ENCODE measurements at places on chromosomes 7 and 10.

- DNase-seq = peak; percentile 61
Measured at GRCh38 chr7:2451171-2452073, 24.8 kb downstream of the GRIFIN start.

DNA sequence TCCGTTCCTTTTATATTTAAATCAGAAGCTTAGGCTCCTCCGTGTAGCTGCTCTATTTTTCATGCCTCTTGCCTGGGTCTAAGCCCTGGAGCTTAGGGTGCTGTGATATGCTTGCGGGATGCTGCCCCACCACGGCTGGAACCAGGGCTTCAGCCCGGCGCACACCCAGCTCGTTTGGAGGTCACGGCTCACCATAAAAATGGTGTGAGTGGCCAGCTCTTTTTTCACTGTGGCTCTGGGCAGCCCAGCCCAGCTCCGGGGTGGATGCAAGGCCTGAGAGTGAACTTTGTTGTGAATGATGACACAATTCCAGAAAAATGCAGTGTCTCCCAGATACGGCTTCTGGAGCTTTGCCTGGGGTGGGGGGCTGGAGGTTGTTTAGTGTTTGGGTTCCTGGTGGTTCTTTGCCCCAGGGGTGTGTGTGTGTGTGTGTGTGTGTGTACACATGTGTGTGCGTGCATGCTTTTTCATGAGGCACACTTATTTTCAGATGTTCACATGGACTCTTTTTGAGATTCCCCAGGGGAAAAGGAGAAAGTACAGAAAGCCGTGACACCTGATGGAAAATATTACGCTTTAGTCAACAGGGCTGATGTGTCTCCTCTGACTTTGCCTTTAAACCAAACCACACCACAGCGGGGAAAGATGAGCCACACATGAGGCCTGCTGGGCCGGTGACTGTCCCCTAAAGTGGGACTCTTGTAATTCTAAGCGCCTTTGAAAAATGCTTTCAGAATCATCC lies 46.2 kb downstream of the GRK5 start:
- peak; percentile 13 for DNase-seq

DNA sequence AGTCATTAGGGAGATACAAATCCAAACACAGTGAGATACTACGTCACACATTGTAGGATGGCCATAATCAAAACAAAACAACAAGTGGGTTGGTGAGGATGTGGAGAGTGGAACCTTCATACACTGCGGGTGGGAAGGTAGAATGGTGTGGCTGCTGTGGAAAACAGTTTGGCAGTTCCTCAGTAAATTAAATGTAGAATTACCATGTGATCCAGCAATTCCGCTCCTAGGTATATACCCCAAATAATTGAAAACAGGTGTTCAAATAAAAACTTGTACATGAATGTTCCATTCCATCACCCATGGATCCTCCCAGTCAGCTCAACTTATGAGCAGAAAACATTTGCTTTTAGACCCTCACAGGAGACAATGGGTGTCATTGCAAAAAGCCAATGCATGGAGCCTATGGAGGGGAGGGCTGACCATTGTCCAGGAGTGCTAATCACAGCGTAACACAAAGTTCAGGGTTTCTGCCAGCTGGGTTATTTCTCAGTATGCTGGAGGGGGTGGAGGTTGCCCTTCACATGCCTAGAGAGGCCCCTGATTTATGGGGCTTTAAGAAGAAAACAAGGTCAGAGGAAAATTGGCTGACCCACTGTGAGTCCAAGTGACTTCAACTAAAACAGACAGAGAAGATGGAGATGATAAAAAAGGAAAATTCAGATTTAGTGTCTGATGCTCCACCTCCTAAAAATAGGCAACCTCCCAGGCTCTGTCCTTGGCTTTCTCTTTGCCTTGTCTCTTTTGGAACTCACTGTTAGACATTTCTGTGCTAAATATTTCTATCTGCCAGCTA lies 124.1 kb downstream of the WDR11 start:
- DNase-seq = no peak

GRCh38 chr7:155295511-155295910 lies 2.2 kb upstream of the INSIG1 start:
- no peak for DNase-seq

GRCh38 chr7:77757589-77757988 lies 40.6 kb downstream of the TMEM60 start:
- DNase-seq = no peak

DNA sequence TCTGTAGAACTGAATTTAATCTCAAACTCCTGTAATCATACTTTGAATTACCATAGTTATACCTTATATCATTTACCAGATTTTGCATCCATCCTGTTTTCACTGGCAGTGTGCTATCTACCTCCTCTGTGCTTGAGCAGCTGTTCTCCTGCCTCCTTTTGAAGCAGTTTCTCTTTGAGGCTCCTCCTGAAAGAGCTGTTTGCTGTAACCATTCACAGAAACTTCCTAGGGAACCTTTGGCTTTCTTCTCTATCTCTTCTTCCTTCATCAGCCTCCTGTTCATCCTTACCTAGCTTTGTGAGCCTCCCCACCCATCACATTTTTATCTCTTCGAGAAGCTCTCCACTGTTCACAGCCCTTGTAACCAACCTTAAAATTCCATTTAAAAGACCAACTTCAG lies 108.2 kb downstream of the AASS start:
- no peak for DNase-seq

DNA sequence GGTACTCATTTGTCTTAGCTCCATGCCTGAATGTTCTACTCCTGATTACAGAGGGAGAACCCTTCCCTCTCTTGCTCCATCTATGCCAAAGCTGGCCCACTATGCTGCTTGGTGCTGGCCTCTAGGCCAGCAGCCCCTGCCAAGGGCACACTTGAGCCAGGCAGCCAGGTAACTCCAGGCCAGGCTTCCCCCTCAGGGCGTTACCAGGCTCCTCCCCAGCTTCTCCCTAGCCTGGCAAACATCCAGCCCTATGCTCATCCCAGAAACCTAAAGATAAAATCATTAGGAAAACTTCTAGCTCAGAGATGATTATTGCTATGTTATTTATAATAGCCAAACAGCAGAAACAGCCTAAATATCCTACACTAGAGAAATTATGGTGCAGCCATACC lies 103.7 kb downstream of the KCNMA1 start:
- DNase-seq = no peak

DNA sequence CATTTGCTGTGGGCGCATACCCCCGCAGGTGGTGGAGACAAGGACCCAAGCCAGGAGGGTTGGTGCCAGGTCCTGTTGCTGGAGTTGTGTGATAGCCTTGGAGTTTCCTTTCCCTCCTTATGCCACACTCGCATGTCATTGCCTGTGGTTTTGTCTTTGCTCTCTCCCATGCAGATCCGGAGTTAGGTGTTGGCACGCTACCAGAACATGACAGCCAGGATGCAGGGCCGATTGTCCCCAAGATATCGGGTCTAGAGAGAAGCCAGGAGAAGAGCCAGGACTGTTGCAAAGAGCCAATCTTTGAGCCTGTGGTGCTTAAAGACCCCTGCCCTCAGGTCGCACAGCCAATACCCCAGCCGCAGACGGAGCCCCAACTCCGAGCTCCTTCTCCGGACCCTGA lies 369.2 kb upstream of the GALNT17 start:
- no peak for DNase-seq

DNA sequence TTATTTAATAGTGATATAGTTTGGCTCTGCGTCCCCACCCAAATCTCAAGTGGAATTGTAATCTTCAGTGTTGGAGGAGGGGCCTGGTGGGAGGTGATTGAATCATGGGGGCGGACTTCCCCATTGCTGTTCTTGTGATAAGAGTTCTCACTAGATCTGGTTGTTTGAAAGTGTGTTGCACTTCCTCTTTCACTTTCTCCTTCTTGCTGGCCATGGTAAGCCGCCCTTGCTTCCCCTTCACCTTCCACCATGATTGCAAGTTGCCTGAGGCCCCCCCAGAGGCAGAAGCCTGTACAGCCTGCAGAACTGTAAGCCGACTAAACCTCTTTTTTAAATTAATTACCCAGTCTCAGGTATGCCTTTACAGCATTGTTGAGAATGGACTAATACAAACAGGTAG lies 101.4 kb downstream of the MTPAP start:
- DNase-seq = no peak

GRCh38 chr10:44956717-44957706 lies 2.6 kb upstream of the RASSF4 start:
- DNase-seq = no peak

GRCh38 chr7:25360451-25360850 lies 132.2 kb upstream of the NPVF start:
- DNase-seq = no peak

GRCh38 chr7:155209478-155210319 lies 88.0 kb upstream of the INSIG1 start:
- DNase-seq = no peak

GRCh38 chr10:22340329-22341189 lies 4.7 kb upstream of the SPAG6 start:
- DNase-seq = peak; percentile 42

DNA sequence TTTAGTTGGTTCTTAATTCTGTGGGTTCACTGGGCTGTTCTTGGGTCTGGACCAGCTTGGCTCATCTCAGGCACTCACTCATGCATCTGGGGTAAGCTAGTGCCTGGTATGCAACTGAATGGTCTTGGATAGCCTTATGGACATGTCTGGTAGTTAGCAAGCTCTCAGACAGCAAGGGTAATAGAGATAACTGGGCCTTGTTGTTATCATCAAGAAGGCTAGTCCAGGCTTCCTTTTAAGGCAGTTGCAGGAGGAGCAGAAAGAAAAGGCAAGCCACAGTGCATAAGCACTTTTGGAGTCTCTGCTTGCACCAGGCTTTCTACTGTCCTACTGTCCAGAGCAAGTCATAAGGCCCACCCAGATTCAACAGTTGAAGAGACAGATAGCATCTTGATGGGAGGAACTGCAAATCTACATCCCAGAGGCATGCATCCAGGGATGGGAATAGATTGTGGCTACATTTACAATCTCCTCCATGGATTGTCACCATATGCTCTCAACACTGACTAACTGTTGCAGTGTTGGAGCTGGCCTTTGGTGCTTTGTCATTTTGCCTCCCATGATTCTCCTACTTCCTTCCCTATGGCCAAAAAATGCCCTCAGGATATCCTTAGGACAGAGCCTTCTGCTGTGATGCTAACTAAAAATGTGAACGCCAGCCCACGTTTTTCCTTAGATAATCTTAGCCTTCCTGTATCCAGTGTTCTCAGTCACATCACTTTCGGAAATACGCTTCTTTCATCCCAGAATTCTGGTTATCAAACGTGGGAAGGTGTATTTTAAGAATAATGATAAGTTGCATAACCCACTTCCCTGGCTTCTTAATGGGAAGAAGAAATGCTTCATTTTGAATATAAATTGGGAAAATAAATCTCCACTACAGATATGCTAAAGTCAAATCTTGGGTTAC lies 3.6 kb downstream of the GIMAP4 start:
- DNase-seq = no peak

DNA sequence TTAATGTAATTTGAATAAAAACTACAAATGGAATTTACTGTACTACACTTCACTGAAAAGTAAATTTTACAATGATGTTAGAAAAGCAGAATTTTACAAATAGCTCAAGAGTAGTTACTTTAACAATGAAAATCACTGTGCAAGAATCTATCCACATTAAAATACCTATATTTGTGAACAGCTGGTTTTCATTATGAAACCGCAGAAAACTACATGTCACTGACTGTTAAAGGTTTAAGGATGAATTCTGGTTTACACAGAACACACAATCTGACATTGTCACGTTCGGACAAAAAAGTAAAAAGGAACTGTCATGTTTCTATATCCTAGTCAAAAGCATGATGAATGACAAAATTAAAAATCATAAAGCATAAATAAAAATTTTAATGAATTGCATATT lies 415.3 kb upstream of the PRKCQ start:
- no peak for DNase-seq

DNA sequence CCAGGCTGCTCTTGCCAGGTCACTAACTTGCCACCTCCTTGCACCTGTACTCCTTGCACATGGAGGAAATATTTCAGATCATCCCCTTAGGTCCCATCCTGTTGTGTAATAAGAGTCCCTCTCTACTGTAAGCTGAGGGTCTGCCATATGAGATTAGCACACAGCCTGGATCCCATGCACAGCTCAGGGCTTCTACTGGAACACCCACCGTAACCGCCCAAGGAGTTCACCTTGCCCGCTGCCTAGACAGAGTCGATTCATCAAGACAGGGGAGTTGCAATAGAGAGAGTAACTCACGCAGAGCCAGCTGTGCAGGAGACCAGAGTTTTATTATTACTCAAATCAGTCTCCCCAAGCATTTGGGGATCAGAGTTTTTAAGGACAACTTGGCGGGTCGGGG lies 694.4 kb upstream of the C7orf33 start:
- no peak for DNase-seq

DNA sequence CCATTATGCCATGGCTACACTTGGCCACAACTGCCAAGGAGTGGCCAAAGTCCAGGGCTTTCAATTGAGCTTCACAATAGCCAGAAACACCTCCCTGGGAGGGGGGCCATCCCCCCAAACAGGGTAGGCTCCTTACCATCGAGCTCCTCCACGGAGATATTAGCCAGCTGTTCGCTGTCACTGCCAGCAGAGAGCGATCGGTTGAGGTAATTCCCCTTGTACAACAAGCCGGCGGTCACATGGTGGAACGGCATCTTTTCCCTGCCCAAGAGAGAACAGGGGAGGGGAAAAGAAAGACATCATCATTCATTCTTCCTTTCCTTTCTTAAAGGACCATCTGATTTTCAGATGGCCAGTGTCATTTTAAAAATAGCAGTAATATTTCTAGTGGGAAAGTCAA lies 133.6 kb downstream of the CALN1 start:
- DNase-seq = no peak

DNA sequence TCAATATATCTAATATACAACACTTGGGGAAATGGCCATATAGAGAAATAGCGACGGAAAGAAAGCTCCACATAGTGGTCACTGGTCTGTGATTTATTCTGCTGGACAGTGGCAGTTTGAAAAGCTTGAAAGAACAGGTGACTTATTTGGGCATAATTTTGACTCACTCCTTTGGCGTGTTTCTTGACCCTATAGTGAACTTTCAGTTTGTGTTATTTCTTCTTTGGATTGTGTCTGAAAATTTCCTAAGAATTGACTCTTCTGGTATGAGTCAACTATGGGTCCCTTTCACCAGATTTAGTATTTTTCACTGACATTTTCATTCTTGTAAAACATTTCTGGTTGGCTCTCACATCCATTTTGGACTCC lies 25.8 kb upstream of the IMMP2L start:
- DNase-seq = no peak

- no peak for DNase-seq
Measured at GRCh38 chr7:22182149-22182548, 174.8 kb downstream of the RAPGEF5 start.

DNA sequence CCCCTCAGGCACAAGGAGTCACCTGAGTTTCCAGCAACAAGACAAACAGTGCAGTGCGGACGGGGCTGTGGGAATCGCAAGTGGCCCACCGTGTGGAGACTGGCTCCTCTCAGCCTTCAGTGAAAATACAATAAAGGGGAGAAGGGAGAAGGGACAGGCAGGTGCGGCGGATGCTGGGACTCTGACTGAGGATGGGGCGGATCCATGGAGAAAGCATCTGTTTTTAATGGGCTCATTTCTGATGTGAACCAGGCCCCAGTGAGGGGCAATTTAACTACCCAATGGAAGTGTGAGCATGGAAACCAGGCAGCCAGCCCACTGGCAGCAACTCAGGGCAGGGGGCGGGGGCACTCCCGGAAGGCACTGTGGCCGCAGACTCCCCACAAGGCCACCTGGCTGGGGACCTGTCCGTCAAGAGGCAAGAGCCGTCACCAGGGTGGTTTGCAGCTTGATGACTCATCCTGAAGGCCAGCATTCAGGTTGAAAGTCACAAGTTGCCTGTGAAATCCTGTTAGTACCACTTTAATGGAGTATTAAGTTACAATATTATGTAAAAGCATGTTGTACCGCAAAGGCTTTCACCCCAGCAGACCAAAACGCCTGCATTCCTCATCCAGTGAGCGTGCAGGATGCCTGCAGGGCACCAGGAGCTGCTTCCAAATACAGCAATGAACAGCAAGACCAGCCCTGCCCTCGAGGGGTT lies 476.4 kb downstream of the PTPRN2 start:
- no peak for DNase-seq

Data from activated T-helper 1 cell treated with anti-CD3 and anti-CD28 coated beads, Interleukin-2, amount 50 U/mL, for 16 hours (primary cell).